Activated naive CD4-positive, alpha-beta T cell treated with Interleukin-2 at 50 U/mL for 16 hours (primary cell): ENCODE measurements at places on chromosomes 4 and X.

- DNase-seq, result no peak
Observed at GRCh38 chr4:156437666-156438065, 484.0 kb upstream of the CTSO start.

DNA sequence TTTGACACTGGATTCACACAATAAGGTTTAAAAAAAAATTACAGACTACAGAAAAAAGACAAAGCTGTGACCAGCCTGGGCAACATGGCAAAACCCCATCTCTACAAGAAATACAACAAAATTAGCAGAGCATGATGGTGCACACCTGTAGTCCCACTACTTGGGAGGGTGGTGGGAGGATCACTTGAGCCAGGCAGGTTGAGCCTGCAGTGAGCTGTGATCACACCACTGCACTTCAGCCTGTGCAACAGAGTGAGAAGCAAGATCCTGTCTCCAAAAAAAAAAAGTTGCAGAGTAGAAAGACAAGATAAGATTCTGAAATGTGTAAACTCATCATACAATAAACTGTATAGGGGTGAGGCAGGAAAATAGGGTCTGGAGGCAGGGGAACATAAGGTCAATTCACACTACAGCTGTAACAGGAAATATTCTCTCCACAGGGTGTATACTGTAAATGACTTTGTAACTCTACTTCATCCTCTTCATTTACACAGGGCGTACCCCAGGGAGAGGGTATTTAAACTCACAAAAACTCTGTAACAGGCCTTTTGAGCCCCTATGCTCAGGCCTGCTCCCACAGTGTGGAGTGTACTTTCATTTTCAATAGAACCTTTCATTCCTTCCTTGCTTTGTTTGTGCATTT lies 112.6 kb upstream of the MAPK10 start:
- DNase-seq, result no peak

DNA sequence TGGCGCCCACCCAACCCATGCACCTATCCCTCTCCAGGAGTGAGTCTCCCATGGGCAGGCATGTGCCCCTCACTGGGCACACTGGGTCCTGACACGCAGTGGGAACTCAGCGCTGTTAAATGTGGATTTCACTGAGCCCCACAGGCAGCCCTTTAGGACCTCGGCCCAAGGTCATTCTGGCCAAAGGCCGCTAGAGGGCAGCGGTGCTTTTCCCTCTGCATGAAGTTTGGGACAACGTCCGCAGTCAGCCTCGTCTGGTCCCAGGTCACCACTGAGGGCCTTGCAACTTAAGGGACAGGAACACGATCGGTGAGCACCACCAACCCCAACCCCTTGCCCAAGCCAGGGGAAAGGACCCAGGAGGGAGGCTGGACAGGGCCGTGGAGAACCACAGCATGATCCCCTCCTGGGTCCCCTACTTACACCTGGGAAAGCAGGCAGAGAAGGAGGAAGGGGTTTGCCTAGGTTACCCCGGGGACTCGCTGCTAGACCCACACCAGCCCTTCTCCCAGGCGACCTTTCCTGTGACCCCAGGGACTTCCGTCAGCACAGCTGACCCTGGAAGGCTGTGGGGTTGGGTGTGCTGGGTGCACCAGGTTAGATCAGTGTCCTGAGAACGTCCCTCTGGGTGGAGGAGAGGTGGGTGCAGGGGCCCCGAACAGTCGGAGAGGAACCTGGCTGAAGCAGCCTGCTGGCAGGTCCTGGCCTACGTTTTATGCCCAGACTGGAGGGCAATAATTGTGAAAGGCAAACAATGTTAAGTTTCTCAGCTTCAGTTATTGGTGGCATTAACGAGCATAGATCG lies 24.0 kb downstream of the CYTL1 start:
- peak; percentile 29 for DNase-seq

- DNase-seq, result no peak
Observed at GRCh38 chr4:64305565-64306254, 103.5 kb downstream of the TECRL start.

DNA sequence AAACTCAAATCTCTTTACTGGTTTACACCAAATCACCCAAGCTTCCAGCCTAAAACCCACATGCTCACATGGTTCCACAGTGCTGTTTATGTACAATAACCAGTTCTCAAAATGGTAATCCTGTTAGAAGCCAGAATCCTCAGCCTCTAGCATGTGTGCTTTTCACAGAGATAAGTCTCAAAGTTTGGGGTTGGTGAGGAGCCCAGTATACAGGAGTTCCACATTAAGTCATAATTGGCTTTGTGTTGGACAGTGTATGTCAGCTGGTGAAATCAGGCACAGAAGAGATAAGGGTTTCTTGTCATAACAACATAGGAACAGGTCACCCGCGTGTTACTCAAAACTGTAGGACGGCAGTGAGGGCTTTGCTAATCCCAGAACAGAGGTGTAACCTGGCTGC lies at the start of gene TRIML1:
TSS of gene TRIML1 (plus strand) at position 301 of the 400 bp plus-strand sequence. CDS start 118 bp downstream, outside the sequence.
- DNase-seq, result no peak

GRCh38 chrX:23904096-23904495 lies 3.6 kb downstream of the APOO start:
- no peak for DNase-seq

DNA sequence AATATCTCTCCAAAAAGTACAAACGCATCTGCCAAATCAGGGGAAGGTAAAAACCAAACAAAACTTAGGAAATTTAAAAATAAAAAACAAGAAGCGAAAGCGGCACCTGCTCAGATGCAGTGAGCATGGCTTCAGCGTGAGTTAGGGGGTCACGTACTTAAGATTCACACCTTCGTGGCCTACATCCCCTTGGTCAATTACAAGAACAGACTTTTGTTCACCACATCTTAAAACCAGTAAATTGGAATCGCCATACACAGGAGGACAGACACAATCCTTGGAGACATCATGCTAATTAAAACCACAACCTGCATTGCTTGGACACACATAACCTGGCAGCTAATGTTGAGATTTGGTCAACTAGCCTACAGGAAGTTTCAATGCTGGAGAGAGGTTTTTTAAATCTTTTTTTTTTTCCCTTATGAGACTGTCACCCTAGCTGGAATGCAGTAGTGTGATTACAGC lies 12.5 kb upstream of the SEL1L3 start:
- no peak for DNase-seq

- no peak for DNase-seq
Observed at GRCh38 chr4:110034026-110034393, 121.3 kb downstream of the EGF start.

- DNase-seq, result no peak
Observed at GRCh38 chrX:136975684-136976470, 57.9 kb downstream of the GPR101 start.

- no peak for DNase-seq
Observed at GRCh38 chr4:74134500-74134852, 23.4 kb upstream of the MTHFD2L start.

DNA sequence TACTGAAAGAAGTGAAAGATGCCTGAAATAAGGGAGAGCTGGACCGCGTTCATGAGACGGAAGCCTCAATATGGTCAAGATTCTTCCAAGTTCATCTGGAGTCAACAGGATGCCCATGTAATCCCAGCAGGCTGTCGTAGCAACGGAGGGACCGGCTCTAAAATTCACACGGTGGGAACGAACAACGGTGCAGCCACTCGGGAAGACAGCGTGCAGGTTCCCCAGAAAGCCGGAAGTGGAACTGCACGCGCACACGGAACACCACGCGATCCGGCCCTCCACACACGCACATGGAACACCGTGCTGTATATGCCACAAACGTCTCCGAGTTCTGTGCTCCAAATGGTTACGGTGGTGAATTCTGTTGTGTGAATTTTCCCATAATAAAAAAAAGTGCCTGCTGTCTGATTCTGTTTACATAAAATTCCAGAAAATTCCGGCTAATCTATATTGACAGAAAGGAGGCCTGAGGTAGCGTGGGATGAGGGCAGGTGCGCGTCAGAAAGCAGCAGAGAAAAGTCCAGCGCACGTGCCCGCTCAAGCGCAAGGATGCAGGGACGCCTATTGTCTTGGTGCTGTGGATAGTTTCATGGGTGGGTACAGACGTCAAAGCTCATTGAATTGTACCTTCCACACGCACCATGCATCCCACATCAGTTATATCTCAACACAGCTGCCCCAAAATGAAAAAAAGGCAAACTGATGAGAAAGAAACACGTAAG lies 31.2 kb downstream of the PPP2R3B start:
- no peak for DNase-seq

DNA sequence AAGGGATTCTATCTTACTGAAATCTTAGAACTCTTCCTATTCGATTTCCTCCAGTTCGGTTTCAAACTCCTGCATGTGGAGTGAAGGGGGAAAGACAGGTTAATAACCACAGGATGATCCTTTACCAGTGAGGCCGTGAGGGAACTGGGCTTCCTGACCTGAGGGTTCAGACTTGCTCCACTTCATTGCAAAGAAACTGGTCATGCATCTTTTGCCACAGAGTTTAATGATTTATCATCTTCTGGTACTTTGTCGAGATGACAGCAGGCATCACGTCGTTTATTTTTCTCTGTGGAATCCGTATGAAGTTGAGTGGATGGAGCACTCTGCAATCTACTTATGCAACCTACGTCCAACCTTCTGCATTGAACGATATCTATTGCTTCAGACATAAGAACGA lies 145.9 kb upstream of the NLGN4X start:
- DNase-seq, result no peak

DNA sequence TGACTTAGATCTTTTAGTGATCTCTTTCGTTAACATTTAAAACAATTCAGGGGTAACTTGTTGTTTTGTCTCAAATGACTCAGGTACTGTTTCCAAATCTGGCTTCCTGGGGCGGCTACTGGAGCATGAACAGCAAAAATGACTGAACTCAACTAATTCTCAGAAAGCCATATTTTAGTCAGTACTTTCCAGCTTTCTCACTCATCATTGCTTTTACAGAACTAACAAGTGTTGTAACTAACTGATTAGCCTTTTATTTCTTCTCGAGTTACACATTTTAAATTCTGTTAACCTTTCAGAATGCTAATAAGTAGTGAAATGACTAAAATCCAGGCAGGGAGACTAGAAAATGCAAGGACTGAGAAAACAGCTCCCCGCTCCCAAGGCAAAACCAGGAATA lies 55.3 kb downstream of the JADE3 start:
- DNase-seq, result peak; percentile 5

GRCh38 chrX:138709886-138710791 lies 1.4 kb downstream of the FGF13 start:
- no peak for DNase-seq

GRCh38 chrX:21438792-21439191 lies 64.6 kb downstream of the CNKSR2 start:
- DNase-seq, result no peak

DNA sequence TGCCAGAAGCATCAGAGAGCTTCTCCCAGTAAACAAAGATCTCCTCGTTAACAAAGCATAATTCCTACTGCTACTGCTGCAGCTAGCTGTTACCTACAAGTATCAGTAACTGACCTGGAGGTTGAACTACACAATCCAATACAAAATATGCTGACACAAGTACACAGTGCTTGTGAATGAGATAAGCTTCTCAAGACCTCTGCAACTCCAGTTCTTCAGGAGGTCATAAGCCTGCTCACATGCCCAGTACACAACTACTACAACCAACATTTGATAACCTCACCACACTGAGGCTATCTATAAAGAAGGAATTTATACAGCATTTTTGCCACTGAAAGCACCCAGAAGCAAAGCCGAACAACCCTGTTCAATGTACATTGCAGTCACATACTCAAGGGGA lies 66.7 kb upstream of the SMARCAD1 start:
- no peak for DNase-seq

GRCh38 chr4:158254292-158254691 lies 44.0 kb downstream of the TMEM144 start:
- no peak for DNase-seq

DNA sequence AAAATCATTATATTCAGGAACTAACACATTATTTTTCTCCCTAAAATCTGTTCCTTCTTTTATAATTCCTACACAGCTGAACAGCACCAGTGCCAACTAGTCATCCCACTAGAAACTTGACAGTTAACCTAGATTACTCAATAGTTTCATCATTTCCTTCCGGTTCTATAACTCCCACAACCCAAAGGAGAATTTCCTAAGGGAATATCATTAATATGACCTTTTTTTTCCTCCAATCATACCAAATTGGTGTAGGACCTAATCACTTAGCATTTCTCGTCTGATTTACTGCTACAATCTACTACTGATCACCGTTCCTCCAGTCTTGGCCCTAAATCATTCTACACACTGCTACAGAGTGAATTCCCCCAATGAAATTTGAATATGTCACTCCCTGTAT lies 45.9 kb downstream of the WDFY3 start:
- no peak for DNase-seq

DNA sequence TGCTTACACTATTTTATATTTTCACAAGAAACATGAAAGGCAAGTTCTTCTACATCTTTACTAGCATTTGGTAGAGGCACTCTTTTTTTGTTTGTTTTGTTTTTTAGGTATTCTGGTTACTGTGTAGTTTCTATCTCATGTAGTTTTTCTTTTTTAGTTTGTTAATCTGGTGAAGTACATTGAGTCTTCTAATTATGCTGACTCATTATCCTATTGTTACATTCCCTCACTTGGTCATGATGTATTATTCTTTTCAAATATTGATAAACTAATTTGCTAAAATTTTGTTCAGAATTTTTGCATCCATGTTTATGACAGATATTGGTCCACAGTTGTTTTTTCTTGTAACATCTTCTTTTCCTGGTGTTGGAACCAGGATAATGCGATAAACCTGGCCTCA lies 4.7 kb downstream of the GK2 start:
- DNase-seq, result no peak

DNA sequence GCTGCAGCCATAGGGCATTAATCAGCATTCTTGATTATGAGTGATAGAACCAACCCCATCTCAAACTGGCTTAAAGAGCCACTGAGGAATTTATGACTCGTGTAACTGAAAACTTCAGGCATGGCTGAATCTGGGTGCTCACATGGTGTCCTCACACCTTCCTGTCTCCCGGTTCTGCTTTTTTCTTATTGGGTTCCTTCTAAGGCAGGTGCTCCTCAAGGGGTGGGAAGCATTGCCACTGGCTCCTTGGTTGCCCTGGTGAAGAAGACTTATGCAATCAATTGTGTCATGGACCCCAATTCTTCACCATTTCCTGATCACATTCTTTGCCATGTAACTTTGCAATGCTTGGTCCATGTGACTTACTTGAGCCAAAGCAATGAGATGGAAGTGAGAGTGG lies 4.3 kb upstream of the ZCCHC4 start:
- no peak for DNase-seq

DNA sequence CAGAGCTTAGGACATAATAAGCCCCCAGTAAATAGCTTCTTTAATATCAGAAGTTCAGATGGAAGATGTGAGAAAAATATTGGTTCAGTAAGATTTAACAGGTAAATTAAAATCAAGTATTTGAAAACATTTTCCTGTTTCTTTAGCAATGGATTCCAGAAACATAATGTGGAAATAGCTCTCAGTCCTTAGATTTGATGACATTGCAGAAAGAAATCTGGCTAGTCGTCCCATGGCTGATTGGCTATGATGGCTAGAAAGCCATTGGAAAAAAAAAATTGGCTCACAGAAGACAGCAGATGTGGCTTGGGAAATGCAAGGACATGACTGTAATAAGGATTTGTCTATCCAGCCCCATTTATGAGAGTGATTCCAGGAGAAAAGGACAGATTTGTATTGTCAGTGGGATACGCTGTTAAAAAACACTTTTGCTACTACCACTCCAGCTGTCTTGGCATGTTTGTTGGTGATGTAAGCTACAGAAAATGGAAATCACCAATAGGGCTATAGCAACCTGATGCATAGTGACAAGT lies 78.3 kb downstream of the AR start:
- DNase-seq, result no peak
